Activated CD4-positive, alpha-beta T cell treated with anti-CD3 and anti-CD28 coated beads, Interleukin-2, amount 10 ng/mL, durations not matched to agents 7 days and 5 days (primary cell): ENCODE measurements at places on chromosomes 3 and 15. TPM values are rescaled to one million over a fixed set of nuclear protein-coding genes. Genes with fewer than 3 reads are reported as not detected.

BBX gene
- 45.4 TPM for total RNA-seq

CCPG1 gene
- total RNA-seq = 13.1 TPM

TLE3 gene
- 66.6 TPM for total RNA-seq

FES gene
- total RNA-seq = 8.6 TPM

XCR1 gene
- total RNA-seq = not detected

LYZL4 gene
- total RNA-seq = not detected

MUC13 gene
- total RNA-seq = not detected

DGKG gene
- 0.04 TPM for total RNA-seq
